ENCODE measurements at places on chromosomes 6 and 20. TPM values are rescaled to one million over a fixed set of nuclear protein-coding genes. Genes with fewer than 3 reads are reported as not detected.

The FARS2 gene
- total RNA-seq: 19.3 TPM

The RNF114 gene
- total RNA-seq: 65.0 TPM

The LY86 gene
- not detected for total RNA-seq

The UNC5CL gene
- total RNA-seq: 6.7 TPM

The LRRC73 gene
- 0.35 TPM for total RNA-seq
